Fibroblast of skin of right quadriceps (primary cell): ENCODE measurements at places on chromosomes 1 and 21.

GRCh38 chr1:15210651-15211375 is 36.2 kb upstream of the FHAD1 start:
- DNase-seq = no peak

- peak; percentile 64 for DNase-seq
Measured at GRCh38 chr1:186985889-186986491, 157.2 kb downstream of the PLA2G4A start.

DNA sequence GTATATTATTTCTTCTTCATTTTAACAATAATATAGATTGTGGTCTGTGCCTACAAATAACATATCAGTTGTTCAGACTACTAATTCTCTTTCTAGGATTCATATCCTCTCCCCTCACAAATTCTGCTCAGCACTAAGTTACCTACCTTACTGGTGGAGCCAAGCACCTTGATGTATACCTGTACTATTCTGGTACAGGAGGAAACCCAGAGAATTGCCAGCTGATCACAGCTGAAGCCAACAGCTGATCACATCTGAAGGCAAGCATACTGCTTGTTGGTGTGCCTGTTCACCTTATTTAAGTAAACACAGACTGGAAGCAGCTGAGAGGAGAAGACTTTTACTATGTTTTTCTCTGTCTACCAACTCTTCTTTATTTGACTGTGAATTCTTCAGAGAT is 101.8 kb downstream of the PBX1 start:
- DNase-seq = no peak

- DNase-seq = no peak
Measured at GRCh38 chr1:48683839-48684238, 92.9 kb downstream of the BEND5 start.

DNA sequence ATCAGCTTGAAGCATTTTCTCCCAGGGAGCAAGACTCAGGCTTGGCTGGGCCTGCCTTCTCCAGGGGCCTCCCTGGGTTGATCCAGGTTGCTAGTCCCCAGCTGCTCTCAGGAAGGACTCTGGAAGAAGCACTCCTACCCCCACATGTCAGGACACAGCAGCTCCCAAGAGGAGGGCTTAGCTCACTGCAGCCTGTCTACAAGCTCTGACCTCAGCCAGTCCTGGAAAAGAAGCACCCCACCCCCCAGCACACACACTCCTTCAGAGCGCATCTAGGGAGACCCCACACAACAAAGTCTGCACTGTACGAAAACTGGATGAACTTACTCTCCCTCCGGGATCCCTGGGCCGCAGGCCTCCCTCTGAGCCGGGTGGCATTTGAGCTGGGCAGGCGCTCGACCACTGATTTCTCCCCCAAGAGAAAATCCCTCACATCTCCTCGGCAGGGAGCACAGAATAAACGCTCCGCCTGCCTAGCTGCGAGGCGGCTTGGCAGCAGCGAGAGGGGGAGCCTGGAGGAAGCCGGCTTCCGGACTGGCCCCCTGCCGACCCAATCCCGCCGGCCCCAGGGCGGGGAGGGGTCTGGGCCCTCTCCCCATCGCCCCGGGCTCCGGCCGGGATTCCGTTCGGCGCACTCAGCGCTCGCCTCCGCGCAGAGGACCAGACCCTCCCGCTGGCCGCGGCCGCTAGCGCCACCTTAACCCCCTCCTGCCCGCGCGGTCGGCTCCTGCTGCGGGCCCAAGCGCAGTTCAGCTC is at the start of gene KCNA2:
Gene KCNA2, minus strand, starts transcription at position 458 of the 756 bp plus-strand sequence. CDS start 1,576 bp downstream, outside the sequence.
- peak; percentile 9 for DNase-seq

DNA sequence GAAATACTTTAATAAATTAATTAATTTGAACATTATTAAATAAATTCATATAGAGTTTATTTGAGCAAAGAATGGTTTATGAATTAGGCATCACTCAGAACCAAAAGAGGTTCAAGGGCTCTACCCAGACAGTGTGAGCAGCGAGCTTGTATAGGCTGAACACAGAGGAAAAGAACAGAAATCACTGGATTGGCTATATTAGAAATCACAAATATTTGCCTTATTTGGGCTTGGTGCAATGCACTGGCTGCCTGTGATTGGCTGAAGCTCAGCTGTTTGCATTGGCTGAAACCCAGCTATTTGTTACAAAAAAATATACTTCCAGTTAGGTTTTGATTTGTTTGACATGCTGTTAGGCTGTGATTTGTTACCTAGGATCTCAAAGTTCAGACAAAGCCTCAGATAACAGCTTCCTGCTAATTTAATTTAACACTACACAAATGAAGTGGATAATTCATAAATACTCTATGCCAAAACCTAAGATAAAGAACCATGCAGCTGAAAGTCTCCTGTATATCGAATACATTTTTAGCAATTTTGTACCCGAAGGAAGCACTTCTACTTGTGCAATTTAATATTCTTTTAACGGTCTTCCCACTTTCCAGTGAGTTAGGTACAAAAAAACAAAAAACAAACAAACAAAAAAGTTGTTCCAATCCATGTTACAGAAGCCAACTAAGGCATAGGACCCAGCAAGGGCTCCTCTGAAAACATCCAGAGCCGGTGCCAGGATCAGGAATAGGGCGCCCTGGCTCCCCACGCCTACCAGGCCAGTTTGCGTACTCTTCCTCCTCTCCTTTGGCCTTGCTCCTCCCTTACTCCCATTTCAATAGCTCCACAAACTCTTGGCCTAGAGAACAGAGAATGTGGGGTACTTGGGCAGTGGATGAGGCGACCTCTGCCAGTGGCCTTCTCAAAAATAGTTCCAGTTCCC is 179.1 kb downstream of the DUSP10 start:
- DNase-seq = no peak

DNA sequence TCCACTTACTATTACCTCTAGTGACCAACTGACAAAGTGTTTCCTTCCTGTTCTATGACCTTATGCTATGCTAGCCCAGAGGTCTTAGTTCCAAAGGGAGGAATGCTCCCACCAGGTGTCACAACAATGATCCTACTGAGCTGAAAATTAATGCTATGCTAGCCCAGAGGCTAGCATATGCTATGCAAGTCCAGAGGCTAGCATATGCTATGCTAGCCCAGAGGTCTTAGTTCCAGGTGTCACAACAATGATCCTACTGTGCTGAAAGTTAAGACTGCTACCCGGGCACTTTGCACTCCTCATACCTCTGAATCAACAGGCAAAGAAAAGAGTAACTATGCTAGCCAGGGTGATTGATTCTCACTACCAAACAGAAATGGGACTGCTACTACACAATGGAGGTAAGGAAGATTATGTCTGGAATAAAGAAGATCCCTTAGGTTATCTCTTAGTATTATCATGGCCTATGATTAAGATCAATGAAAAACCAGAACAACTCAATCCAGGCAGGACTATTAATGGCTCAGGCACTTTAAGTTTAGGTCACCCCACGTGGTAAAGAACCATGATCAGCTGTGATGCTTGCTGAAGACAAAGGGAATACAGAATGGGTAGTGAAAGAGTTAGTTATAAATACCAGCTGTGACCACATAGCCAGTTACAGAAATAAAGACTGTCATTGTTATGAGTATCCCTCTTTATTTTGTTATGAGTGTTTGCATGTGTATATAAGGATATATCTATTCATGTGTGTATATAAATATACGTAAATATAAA is 114.1 kb downstream of the CSMD2 start:
- no peak for DNase-seq

GRCh38 chr21:37863842-37864241 is 52.4 kb downstream of the KCNJ6 start:
- peak; percentile 34 for DNase-seq

- no peak for DNase-seq
Measured at GRCh38 chr1:57102561-57103326, 136.9 kb upstream of the C8B start.

- DNase-seq = peak; percentile 52
Measured at GRCh38 chr1:232962761-232963745, 12.6 kb downstream of the NTPCR start.

DNA sequence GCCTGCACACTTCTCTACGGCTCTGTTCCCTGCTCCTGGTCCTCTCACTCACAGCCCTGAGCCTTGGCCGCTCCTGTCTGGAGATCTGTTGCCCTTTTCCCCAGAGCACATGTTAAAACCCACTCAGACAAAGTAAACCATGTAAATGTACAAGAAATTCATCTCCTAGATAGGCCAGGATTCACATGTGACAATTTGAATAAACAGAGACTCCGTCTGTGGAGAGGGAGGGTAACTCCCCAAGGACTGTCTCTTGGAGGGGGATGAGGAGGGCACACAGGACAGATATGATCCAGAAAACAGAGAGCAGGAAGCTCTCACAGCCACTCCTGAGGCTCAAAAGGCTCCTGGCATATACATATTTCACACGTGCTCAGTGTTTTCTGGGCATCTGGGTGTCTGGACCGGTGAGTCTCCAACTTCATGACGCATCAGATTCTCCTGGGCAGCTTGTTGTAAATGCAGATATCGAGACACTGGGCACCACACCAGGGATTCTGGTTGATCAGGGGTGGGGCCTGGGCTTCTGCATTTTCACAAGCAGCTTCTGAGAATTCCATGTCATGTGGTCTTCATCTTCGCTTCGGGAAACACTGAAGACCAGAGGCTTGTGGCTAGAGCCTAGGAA is 6.4 kb upstream of the KAZN start:
- no peak for DNase-seq

GRCh38 chr1:111172463-111172862 is 28.0 kb downstream of the DENND2D start:
- no peak for DNase-seq

DNA sequence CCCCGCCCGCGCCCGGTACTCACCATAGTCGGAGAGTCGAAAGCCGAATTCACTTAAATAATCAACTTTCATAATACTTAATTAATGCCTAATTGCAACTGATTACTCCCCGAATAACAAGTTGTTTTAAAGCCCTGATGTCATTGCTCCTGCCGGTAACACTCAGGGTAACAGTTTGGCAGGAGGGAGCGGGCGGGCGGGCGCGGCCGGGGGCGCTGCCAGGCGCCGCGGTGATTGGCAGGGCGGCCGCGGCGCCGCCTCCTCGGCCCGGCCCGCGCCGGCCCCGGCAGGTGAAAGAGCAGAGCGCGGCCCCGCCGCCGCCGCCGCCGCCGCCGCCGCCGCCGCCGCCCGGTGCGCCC is 102.2 kb downstream of the CASZ1 start:
- DNase-seq = no peak

GRCh38 chr1:223129229-223129901 is 13.7 kb downstream of the TLR5 start:
- peak; percentile 37 for DNase-seq

GRCh38 chr1:155873860-155874259 is 14.5 kb downstream of the SYT11 start:
- DNase-seq = peak; percentile 35

- DNase-seq = peak; percentile 37
Measured at GRCh38 chr1:245590726-245591125, 435.9 kb downstream of the KIF26B start.

DNA sequence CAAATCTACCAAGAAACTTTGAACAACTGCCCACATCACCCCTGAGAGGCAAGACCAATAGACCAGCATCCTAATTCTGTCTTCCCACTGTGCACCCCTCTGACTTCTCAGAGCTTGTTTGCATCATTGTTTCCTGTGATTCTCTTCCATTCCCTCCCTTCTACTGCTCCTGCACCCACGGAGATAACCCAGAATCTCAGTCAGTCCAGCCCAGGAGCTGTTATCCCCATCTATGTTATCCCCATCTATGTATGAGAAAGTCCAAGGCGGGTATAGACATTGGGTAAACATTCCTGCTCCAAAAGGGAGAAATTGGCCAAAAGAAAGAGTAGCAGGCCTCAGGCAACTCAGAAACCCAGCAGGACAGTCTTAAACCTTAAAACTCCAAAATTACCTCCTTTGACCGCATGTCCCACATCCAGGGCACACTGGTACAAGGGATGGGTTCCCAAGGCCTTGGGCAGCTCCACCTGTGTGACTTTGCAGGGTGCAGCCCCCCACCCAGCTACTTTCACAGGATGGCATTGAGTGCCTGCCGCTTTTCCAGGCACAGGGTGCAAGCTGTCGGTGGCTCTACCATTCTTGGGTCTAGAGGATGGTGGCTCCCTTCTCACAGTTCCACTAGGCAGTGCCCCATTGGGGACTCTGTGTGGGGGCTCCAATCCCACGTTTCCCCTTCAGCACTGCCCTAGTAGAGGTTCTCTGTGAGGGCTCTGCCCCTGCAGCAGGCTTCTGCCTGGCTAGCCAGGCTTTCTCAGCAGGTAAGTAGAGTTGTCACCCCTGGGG is 414.8 kb downstream of the NPHP4 start:
- DNase-seq = no peak

- no peak for DNase-seq
Measured at GRCh38 chr1:116006486-116006964, 30.2 kb downstream of the SLC22A15 start.

DNA sequence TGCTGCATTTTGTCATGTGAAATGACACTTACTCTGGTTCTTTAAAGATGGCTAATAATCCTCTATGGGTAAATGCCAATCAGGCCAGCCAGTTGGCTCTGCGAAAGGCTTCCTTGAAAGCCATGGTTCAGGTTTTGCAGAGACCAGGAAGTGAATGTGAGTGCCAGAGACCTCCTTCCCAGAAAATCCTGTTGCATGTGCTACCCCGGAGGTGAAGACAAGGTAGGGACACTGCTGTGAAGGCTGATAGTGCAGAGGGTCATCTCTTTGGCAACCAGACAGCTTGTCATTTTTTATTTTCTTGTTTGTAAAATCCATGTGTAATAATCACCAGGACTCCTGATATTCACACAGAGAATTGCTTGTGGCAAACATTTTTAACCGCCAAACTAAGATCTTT is 18.7 kb downstream of the LRRC8D start:
- DNase-seq = no peak

- DNase-seq = no peak
Measured at GRCh38 chr1:152786077-152786476, at the start of gene LCE1E. Gene LCE1E, plus strand, starts transcription at chr1:152786257. Its CDS starts 1,043 bp downstream, at chr1:152787300.

GRCh38 chr21:20250337-20250736 is 747.9 kb upstream of the NCAM2 start:
- DNase-seq = no peak

GRCh38 chr1:110631836-110632620 is 25.9 kb upstream of the KCNA2 start:
- DNase-seq = no peak

- DNase-seq = no peak
Measured at GRCh38 chr1:11794446-11795237, 11.1 kb downstream of the MTHFR start.

DNA sequence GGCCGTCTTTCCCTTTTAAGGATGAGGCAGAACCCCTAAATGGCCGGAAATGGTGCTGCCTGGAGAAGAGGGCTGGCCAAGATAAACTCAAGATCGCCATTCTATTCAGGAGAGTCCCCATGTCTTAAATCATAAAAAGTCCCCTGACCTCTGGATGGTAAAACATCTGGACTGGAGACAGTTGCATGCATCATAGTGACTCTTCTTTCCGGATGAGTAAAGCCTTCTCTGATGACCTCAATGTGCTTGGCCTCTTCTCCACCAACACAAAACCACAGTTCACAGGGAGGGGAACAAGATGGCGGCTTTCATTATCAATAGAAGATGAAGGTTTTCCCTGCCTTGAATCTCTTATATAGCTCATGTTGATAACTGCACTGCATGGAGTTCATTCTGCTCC is 27.5 kb upstream of the H6PD start:
- peak; percentile 67 for DNase-seq

GRCh38 chr1:171642197-171642596 is 10.3 kb downstream of the MYOC start:
- DNase-seq = no peak

GRCh38 chr1:50358962-50359361 is 64.3 kb downstream of the DMRTA2 start:
- DNase-seq = no peak
